ENCODE measurements at places on chromosomes 4 and X. TPM values are rescaled to one million over a fixed set of nuclear protein-coding genes. Genes with fewer than 3 reads are reported as not detected.
A peak's percentile ranks its signal among the peaks of the same experiment; 100 is the strongest.

DNA sequence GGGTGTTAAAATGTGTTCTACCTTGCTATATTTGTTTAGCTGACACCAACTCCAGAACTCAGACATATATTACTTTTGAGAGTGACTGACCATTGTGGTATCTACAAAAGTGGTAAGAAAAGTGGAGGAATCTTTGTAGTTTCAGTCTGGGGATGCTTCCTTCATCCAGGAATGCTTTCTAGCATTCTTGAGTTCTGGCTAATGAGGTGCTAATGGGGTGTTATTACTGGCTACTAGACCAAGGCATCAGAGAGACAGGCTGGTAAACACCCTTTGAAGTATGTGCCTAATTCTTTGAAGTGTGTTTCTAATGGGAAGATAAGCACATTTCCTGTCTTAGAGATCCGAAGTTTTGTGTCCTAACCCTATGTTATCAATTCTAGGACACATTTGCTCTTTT lies 310.4 kb downstream of the SPRY1 start:
- no peaks in the 10 kb centered on the region for H3K4me1 ChIP-seq
- H3K27me3 ChIP-seq = peaks cover 17% of the 10 kb centered on the region
- DNase-seq = no peak

- no peak overlapping the region for H3K27ac ChIP-seq
- H3K36me3 ChIP-seq = no peaks in the 10 kb centered on the region
- H3K27me3 ChIP-seq = peaks cover 42% of the 10 kb centered on the region
- H3K4me3 ChIP-seq = no peak overlapping the region
- H3K4me1 ChIP-seq = peaks cover 4% of the 10 kb centered on the region
These were observed 2.2 kb downstream of the AR start for GRCh38 chrX:67545893-67546495.

- H3K4me1 ChIP-seq = no peaks in the 10 kb centered on the region
- DNase-seq = no peak
- H3K4me3 ChIP-seq = no peak overlapping the region
These were observed 567.4 kb downstream of the IQCM start for GRCh38 chr4:149248191-149248764.

DNA sequence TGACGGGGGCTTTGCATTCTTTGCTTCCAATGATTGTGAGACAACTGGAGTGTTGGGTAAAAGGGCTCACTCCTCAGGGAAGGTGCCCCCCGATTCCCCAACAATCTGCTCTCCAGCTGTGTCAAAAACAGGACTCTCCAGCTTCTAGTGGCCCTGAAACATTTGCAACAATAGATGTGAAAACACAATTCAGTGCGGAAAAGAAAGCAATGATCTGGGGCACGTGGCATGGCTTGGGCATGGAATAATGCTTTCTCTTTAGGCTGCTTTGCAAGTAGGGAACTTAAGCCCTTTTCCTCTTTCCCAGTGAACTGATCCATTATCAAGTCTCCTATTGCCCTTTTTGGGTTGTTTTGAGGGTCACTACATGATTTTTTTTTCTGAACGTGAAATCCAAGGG lies 239.9 kb downstream of the C4orf33 start:
- no peak for DNase-seq
- no peaks in the 10 kb centered on the region for H3K36me3 ChIP-seq
- no peak overlapping the region for H3K27ac ChIP-seq
- H3K4me1 ChIP-seq = no peaks in the 10 kb centered on the region

GRCh38 chrX:152843852-152844251 lies 13.0 kb downstream of the NSDHL start:
- H3K27me3 ChIP-seq = no peaks in the 10 kb centered on the region
- DNase-seq = no peak
- no peak overlapping the region for H3K27ac ChIP-seq

- H3K36me3 ChIP-seq = no peaks in the 10 kb centered on the region
- peaks cover 29% of the 10 kb centered on the region for H3K4me1 ChIP-seq
- H3K4me3 ChIP-seq = no peak overlapping the region
- H3K27me3 ChIP-seq = no peaks in the 10 kb centered on the region
- DNase-seq = no peak
- H3K27ac ChIP-seq = peak overlapping the region; percentile 91
These were observed 38.3 kb downstream of the TKTL1 start for GRCh38 chrX:154333837-154334271.

The NPNT gene
- total RNA-seq = not detected

The SMIM10L2A gene
- total RNA-seq = 0.38 TPM

The ARHGAP4 gene
- 123 TPM for total RNA-seq

Measured in activated naive CD8-positive, alpha-beta T cell treated with anti-CD3 and anti-CD28 coated beads for 36 hours (primary cell).